ENCODE measurements at places on chromosomes 16 and 17.

GRCh38 chr17:52673791-52674190 is 515.3 kb upstream of the CA10 start:
- H3K4me3 ChIP-seq = no peak overlapping the region
- DNase-seq = no peak
- no peaks in the 10 kb centered on the region for H3K27me3 ChIP-seq
- no peaks in the 10 kb centered on the region for H3K4me1 ChIP-seq
- no peaks in the 10 kb centered on the region for H3K36me3 ChIP-seq

DNA sequence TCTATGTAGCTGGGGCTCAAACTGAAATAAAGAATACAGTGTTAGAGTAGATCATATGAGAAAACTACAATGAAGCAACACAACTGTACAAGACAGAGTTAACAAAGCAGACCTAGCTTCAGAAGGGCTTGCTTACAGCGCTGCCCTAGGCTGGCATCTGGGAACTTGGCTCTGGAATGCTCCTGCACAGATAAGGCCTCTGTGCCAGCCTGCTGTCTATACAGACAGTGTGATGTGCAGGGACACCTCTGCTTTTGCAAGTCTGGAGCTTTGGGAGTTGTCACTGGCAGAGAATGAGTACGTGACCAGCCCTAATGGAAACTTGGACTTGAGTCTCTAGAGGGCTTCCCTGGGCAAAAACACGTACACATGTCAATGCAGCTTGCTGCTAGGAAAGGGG is 32.1 kb upstream of the SLC38A8 start:
- no peaks in the 10 kb centered on the region for H3K27me3 ChIP-seq
- H3K4me3 ChIP-seq = no peak overlapping the region
- no peak overlapping the region for H3K27ac ChIP-seq
- no peak for DNase-seq
- H3K36me3 ChIP-seq = peaks cover 22% of the 10 kb centered on the region
- H3K4me1 ChIP-seq = no peaks in the 10 kb centered on the region

- H3K4me3 ChIP-seq = no peak overlapping the region
- DNase-seq = no peak
- peaks cover 2% of the 10 kb centered on the region for H3K27me3 ChIP-seq
- H3K4me1 ChIP-seq = peaks cover 7% of the 10 kb centered on the region
- peaks cover 2% of the 10 kb centered on the region for H3K36me3 ChIP-seq
Measured at GRCh38 chr17:76714822-76715495, 4.2 kb upstream of the MXRA7 start.

- no peaks in the 10 kb centered on the region for H3K27me3 ChIP-seq
- no peaks in the 10 kb centered on the region for H3K4me1 ChIP-seq
- DNase-seq = no peak
- H3K27ac ChIP-seq = no peak overlapping the region
- no peaks in the 10 kb centered on the region for H3K36me3 ChIP-seq
- no peak overlapping the region for H3K4me3 ChIP-seq
Measured at GRCh38 chr16:89055894-89056555, 37.6 kb upstream of the ACSF3 start.

GRCh38 chr17:4009186-4009785 is 45.0 kb upstream of the ATP2A3 start:
- DNase-seq = no peak
- no peaks in the 10 kb centered on the region for H3K4me1 ChIP-seq
- no peaks in the 10 kb centered on the region for H3K27me3 ChIP-seq

DNA sequence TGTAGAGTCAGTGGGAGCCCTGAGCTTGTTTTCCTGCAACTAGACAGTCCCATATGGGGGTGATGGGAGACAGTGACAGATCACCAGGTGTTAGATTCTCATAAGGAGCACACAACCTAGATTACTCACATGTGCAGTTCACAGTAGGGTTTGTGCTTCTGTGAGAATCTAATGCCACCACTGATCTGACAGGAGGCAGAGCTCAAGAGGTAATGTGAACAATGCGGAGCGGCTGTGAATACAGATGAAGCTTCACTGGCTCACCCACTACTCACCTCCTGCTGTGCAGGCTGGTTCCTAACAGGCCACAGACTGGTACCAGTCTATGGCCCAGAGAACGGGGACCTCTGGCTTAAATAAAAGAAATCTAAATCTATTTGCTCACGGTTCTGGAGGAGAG is 10.2 kb upstream of the HSD17B2 start:
- no peaks in the 10 kb centered on the region for H3K27me3 ChIP-seq
- no peak overlapping the region for H3K4me3 ChIP-seq
- no peaks in the 10 kb centered on the region for H3K36me3 ChIP-seq
- no peak for DNase-seq
- H3K27ac ChIP-seq = no peak overlapping the region

DNA sequence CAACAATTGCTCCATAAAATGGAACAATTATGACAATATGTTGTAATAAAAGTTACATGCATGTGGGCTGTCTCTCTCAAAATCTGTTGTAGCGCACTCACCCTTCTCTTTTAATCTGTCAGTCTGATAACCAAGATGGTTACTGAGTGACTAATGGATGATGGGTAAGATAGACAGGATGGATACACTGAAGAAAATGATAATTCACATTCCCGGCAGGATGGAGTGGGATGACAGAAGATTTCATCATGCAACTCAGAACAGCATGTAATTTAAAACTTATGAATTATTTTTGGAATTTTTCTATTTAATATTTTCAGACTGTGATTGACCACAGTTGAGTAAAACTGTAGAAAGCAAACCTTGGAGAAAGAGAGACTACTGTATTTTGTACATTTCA is 30.5 kb downstream of the CDH13 start:
- H3K4me1 ChIP-seq = no peaks in the 10 kb centered on the region
- H3K4me3 ChIP-seq = no peak overlapping the region
- no peak for DNase-seq
- no peaks in the 10 kb centered on the region for H3K36me3 ChIP-seq
- H3K27me3 ChIP-seq = no peaks in the 10 kb centered on the region

- H3K4me3 ChIP-seq = no peak overlapping the region
- H3K36me3 ChIP-seq = no peaks in the 10 kb centered on the region
- no peaks in the 10 kb centered on the region for H3K27me3 ChIP-seq
- no peak overlapping the region for H3K27ac ChIP-seq
Measured at GRCh38 chr16:86118467-86119307, 219.7 kb downstream of the IRF8 start.

- DNase-seq = no peak
- peaks cover 7% of the 10 kb centered on the region for H3K4me1 ChIP-seq
- H3K4me3 ChIP-seq = no peak overlapping the region
- H3K27ac ChIP-seq = no peak overlapping the region
- H3K27me3 ChIP-seq = peaks cover 99% of the 10 kb centered on the region
- no peaks in the 10 kb centered on the region for H3K36me3 ChIP-seq
Measured at GRCh38 chr17:49992191-49992932, 2.7 kb downstream of the DLX3 start.

DNA sequence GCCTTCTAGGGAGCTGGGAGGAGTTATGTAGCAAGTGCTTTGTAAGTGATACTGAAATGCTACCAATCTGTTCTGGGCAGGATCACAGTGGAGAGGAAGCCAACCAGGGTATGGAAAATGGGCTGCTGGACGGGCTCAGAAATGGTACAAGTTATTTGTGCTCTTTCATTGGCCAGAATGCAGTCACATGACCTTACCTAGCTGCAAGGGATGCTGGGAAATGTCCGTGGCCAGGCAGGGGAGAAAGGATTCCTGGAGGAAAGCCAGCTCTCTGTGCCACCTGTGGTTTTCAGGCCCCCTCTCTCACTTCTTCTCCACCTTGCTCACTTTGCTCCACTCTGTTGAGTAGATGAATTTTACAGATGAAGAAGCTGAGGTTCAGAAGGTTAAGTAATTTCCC is 4.8 kb downstream of the EEF2K start:
- H3K4me1 ChIP-seq = no peaks in the 10 kb centered on the region
- no peak for DNase-seq
- no peak overlapping the region for H3K27ac ChIP-seq
- H3K27me3 ChIP-seq = no peaks in the 10 kb centered on the region
- no peaks in the 10 kb centered on the region for H3K36me3 ChIP-seq

DNA sequence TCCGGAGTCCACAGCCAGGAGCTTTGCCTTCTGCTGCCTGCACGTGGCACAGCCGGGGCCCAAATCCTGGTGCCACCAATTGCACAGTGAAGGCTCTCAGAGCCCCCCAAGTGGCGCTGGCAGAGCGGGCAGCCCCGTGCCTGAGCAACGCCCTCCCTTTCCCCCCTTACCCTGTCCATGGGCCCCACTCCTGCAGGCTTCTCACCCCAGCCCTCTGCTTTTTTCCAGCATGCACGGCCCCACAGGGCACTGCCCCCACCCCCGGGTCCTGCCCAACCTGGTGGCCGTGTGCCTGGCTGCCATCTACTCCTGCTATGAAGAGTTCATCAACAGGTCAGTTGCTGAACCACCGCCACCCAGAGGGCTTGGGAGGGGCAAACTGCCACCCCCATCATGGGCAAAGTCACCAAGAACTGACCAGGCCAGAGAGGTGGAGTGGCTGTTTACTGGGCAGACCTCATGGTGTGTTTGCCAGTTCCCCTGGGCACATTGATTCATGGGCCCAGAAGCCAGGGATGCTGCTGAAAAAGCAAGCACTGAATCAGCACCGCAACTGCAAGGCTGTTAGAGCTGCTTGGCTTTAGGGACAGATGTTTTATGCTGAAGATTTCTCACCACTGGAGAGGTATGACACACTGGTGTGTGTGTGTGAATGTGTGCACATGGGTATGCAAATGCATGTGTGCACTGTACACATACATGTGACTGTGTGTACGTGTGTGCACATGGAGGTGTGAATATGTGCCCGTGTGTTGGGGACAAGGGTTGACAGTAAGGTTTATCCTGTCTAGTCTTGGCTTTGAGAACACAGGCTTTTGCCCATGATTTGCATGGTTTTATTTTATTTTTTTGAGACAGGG is 107.1 kb upstream of the PLCG2 start:
- no peaks in the 10 kb centered on the region for H3K4me1 ChIP-seq
- no peaks in the 10 kb centered on the region for H3K27me3 ChIP-seq
- DNase-seq = no peak
- no peak overlapping the region for H3K27ac ChIP-seq
- peaks cover 9% of the 10 kb centered on the region for H3K36me3 ChIP-seq

DNA sequence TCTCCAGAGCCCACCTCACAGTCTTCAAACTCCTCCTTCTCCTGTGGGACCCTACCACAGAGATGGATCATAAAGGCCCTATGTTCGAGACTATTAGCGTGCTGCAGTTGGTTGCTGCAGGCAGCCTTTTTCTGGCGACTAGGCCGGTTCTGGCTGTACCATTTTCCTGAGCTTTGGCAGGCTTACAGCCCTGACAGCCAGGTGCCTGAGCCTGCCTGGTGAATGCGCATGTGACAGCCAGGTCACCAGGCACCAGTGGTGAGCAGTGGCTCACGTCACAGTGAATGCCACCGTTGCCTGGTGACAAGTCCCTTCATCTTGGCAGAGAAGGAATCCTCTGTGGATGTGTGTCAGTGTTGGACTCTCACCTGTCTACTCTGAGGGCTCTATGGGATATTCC is 978.8 kb downstream of the KCNJ18 start:
- H3K27me3 ChIP-seq = no peaks in the 10 kb centered on the region
- H3K4me1 ChIP-seq = no peaks in the 10 kb centered on the region
- H3K4me3 ChIP-seq = no peak overlapping the region
- no peak overlapping the region for H3K27ac ChIP-seq

DNA sequence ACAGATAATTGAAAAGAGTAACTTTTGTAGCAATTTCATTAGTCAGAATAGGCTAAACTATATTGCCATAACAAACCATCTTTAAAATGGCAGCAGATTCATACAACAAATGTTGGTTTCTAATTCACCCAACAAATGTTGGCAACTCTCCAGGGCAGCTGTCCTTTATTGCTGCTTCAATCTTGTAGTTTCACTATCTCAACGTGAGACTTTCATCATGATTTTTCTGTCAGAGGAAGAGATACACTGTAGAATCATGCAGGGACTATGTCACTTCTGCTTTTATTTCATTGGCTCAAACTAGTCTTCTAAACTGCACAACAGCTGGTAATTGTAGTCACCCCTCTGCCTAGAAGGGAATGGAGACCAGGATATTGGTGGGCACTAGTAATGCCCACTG is 174.2 kb downstream of the TANC2 start:
- H3K27me3 ChIP-seq = no peaks in the 10 kb centered on the region
- peaks cover 8% of the 10 kb centered on the region for H3K4me1 ChIP-seq
- H3K27ac ChIP-seq = no peak overlapping the region

GRCh38 chr17:8360260-8360659 is 16.2 kb downstream of the KRABD2 start:
- no peaks in the 10 kb centered on the region for H3K27me3 ChIP-seq
- H3K36me3 ChIP-seq = no peaks in the 10 kb centered on the region
- DNase-seq = no peak
- no peak overlapping the region for H3K4me3 ChIP-seq
- H3K4me1 ChIP-seq = peaks cover 5% of the 10 kb centered on the region

DNA sequence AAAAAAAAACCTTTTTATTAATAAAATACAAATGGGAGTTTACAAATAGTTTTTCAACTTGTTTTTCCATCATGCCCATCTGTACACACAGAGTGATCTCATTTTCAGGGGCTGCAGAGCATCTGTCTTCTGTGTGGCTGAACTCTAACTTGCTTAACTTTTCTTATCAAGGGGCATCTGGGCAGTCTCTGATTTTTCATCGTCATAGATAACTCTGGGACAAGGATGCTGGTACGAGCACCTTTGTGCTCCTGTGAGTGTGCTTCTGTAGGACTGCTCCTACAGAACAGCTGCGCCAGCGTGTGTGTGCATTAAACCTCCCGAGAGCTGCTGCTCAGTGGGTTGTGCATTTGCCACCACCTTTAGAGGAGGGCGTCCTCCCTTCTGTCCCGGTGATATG is 34.6 kb upstream of the TAC4 start:
- no peak overlapping the region for H3K27ac ChIP-seq
- peaks cover 3% of the 10 kb centered on the region for H3K4me1 ChIP-seq
- H3K36me3 ChIP-seq = no peaks in the 10 kb centered on the region
- peaks cover 4% of the 10 kb centered on the region for H3K27me3 ChIP-seq

DNA sequence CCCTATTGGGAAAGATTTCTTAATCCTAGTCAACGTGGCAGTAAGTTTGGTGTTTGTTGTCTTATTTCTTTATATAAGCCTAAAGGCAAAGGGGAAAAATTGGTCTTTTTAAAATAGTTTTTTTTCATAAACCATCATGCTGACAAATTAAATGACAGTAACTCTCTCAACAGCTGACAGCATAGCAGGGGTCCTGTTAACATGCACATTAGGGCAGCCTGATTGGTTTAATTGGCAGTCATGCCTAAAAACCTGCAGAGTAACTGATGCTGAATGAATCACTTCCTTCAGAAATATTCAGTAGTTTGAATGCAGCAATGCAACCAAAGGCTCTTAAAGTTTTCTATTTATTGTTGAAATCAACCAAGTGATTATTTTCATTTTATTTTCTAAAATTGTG is 85.4 kb downstream of the ITFG1 start:
- no peak overlapping the region for H3K4me3 ChIP-seq
- no peaks in the 10 kb centered on the region for H3K27me3 ChIP-seq
- H3K4me1 ChIP-seq = peaks cover 2% of the 10 kb centered on the region
- H3K36me3 ChIP-seq = no peaks in the 10 kb centered on the region

Measured in H1 (cell line).